Stimulated activated CD4-positive, alpha-beta T cell treated with anti-CD3 and anti-CD28 coated beads, Interleukin-2, amount 100 ng/mL, for 24 hours (primary cell): ENCODE measurements at places on chromosomes 16 and 17.

GRCh38 chr16:81531419-81531821 lies 86.8 kb downstream of the CMIP start:
- no peak for DNase-seq

- DNase-seq: no peak
These were observed 52.4 kb upstream of the CDH3 start for GRCh38 chr16:68592466-68593337.

GRCh38 chr17:14072881-14073280 lies 3.6 kb downstream of the COX10 start:
- no peak for DNase-seq

DNA sequence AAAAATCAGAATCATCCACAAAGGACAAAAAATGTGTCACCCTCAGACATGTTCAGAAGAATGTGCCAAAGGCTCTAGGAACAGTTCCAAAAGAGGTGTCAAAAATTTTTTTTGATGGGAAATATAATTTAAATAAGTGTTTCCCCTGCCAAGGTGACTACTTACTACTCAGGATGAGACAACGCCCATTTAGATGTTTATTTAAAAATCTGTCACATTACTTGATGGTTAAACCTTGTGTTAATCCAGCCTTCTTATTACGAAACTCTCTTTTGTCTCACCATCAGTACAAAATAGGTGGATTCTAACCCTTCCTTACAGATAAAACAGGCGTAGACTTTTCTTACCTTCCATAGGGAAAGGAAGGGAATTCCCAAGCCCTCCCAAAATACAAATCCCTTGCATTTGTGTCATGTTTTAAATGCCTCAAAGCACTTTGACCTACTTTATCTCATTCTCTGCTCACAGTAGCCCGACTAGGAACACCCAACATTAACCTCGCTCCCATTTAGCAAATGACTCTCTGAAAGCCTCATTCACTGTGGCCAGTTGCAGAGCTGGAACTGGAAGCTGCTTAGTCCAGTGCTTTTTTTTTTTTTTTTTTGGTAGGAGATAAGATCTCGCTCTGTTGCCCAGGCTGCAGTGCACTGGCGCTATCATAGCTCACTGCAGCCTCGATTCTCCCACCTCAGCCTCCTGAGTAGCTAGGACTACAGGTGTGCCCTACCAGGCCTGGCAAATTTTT lies 5.8 kb upstream of the GNA13 start:
- no peak for DNase-seq

DNA sequence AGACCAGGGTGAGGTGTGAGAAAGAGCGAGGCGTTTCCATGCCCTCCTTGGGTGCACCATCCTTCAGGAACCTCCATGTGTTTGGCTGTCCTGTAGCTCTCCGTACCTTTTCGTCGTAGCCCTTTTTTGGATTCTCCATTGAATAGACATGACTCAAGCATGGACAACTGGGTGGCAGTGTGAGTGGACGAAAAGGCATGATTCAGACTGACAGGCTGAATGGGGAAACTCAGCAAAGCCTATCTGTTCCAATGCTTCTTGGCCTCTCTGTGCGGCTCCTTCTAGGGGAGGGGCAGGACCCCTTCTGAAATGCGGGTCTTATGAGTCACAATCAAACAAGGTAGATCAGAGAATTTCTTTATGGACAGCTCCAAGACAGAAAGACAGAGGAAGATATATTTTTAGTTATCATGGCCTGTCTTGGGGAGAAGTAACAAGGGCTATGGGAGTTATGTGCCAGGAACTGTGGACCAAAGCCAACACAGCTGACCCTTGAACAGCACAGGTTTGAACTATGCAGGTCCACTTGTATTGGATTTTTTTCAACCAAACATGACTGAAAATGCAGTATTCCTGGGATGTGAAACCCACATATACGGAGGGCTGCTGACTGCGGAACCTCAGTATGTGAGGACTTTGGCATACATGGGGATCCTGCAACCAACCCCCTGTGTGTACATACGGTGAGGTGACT lies 22.9 kb downstream of the ADORA2B start:
- no peak for DNase-seq
